ENCODE measurements at places on chromosomes 11 and 22.

- no peak for DNase-seq
These were observed 327.0 kb upstream of the CCDC90B start for GRCh38 chr11:83612891-83613766.

DNA sequence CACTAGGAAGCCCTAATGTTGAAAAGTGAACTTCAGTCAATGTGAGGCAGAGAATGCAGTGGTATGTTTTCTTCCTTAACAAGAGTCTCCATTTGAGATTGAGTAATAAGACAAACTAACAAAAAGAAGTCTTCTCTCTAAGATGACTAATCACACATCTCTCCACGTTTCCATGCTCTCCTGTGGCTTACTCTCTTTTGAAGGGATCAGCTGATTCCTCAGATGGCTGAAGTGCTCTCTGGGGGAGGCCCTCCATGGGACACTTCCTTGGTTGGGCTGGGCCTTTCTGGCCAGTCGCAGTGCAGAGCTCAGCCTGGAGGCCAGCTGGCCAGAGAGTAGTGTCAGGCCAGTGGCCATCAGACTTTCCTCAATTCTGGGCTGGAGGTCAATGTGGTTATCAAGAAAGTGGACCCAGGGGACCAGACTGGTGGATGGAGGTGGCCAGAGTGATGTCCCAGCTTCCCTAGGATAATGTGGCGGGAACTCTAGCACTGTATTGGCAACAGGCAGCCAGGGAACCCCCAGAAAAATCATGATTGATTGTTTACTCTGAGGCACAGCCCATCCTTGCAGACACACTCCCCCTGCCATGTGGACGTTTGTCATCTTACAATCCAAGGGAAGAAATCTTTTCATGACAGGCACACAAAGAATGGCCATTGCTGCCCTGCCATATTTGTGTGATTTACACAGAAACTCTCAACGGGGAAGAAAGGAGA lies 14.5 kb downstream of the CSRP3 start:
- DNase-seq, result no peak

GRCh38 chr22:38652859-38653258 lies 3.3 kb downstream of the FAM227A start:
- no peak for DNase-seq

DNA sequence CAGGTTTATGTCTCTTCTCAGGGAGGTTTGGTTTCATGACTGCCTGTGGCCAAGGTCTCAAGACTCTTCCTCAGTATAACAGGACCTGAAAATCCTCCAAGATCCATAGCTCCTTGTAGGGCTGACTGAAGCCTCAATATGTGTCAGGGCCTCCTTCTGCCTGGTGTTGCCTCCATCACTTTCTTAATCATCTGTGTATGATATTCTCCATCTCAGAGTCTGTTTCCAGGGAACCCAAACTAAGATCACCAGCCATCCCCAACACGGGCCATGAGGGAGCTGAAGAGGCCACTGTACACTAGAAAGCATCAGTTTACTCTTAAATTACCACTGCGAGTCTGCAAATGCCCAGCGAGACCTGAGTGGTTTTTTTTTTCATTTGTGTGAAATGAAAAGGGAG lies 17.7 kb downstream of the GGTLC2 start:
- no peak for DNase-seq

GRCh38 chr11:102280245-102280833 lies 36.9 kb upstream of the BIRC3 start:
- no peak for DNase-seq

DNA sequence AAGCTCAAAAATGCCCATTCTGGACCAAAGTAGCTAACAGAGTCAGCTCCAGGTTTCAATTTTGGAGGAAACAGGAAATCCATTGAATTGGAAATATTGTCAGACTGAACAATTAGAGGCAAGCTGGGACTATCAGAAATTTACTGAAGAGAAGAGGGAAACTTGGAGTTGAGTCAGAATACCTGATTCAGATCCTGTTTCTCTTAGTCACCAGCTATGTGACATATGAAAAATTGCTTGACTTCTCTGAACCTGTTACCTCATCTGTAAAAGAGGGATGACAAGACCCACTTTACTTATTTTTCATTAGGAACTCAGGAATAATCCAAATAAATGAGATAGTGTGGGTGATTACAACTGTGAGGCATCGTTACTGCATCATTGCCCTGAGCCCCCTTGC lies 148.9 kb upstream of the CADM1 start:
- DNase-seq, result no peak

DNA sequence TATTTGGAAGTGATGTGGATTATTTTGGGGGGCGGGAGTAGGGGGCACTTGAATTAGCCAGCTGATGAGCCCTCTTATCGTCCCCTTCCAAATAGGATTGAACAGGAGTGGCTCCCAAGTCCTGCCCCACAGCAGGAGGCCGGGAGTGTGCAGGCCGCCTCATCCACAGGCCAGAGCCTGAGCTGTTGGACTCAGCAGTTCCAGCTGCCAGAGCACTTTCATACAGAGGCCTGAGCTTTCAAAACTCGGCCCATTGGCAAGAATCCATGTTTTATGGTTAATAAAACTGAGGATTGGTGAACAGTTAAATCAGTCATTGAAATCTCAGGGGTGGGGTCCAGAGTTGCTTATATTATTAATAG lies 9.6 kb downstream of the FAM118A start:
- DNase-seq, result no peak

DNA sequence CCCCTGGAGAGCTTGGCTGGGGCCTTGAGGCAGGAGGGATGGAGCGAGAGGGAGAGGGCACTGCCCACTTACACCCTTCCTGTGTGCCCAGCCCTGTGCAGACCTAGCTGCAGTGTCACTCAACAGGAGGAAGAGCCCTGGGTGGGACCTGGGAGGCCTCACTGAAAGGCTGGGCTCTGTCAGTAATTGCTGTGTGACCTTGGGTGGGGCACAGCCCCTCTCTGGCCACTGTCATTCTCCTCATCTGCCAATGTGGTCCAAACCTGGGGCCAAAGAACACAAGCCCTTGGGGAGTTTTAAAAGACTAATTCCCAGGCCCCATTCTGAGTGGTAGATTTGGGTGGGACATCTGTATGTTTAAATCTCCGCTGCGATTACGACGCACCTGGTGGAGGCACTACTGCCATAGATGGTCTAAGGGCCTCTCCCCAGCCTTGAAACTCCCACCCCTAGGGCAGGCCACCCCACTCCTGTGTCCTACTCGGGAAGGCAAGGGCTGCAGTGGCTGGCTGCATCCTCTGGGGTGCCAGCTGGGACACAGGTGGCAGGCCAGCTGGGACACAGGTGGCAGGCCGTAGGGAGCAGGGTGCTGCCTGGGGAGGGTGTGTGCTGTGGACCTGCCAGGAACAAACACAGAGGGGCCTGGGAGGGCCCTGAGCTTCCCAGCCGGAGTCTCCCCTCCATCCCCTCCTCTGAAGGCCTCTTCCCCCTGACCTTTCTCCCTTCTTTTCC lies 12.3 kb upstream of the SOX10 start:
- DNase-seq, result no peak

DNA sequence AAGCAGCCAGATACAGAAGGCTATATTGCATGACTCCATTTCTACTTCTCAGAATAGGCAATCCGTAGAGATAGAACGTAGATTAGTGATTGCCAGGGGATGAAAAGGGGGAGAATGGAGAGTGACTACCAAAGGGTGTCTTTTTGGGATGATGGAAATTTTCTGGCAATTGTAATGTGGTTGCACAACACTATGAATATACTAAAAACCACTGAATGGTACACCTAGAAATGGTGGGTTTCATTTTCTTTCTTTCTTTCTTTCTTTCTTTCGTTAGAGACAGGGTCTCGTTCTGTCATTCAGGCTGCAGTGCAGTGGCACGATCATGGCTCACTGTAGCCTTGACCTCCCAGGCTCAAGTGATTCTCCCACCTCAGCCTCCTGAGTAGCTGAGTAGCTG lies 54.4 kb downstream of the BID start:
- no peak for DNase-seq

GRCh38 chr11:12602421-12602820 lies 71.8 kb upstream of the TEAD1 start:
- no peak for DNase-seq

DNA sequence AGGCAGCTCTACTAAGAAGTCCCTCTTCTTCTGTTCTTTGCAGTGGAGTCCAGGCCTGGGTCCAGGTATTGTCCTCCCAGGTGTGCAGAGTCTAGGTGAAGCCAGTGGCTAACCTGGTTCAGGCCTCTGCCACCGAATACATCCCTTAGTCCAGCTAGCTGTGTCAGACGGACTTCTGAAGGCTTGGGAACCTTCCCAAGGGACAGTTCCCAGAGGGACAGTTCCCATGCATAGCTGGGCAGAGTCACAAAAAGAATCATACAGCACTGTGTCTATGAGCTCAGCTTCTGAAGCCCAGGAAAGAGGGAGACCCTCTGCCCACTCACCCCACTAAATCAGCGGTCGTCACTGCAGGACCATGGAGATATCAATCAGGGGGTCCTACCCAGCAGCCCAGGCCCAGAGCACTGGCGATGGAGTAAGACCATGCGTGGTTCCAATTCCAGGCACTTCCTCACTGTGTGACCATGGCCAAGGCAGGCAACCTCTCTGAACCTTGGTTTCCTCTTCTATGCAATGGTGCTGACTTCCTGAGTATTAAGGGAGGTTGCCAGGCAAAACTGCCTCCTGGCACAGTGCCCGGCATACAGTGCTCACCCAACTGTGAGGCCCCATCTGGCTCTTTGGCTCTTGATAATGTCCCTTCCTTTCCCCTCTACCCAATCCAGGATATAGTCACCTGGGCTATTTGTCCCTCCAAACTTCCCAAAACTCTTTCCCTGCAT lies 3.4 kb downstream of the MS4A10 start:
- DNase-seq, result no peak

GRCh38 chr22:50303848-50304527 lies 3.5 kb downstream of the PLXNB2 start:
- no peak for DNase-seq

DNA sequence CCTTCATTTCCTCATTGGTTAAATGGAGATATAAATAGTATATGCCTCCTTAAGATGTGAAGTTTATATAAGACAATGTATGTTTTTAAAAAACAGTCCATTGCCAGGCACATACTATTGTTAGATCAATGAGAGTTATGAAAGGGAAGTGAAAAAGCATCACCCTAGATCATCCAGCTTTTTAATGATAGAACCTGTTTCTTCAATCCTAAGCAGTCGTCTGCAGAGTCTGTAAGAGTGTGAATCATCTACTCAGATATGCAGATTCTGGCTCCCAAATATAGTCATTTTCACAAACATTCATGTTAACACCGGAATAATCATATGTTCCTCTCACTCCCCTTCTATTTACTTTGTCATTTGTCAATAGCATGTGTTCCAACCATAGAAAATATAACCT lies 65.3 kb upstream of the SLN start:
- DNase-seq, result no peak

- no peak for DNase-seq
These were observed 7.9 kb downstream of the ABTB2 start for GRCh38 chr11:34349882-34350281.

DNA sequence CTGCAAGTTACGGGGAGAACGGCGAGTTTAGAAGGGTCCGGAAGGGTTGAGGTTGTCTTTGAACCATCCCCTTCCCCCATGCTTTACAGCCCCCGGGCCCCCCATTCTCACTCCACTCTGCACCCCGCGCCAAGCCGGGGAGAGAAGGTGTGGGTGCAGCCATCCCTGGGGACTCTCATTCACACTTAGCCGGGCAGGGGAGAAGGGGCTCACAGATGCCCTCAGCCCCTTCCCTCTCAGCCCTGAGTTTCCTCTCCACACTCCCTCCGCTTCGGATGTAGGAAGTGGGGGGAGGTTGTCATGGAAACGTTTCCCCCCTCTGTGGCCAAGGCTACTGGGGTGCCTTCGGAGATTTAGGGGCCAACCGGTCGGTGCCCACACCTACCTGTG lies 334 bp downstream of the CADM1 start:
- DNase-seq, result no peak

- DNase-seq, result no peak
These were observed 7.0 kb downstream of the FADD start for GRCh38 chr11:70210051-70210501.

- DNase-seq, result no peak
These were observed 675.4 kb upstream of the ARHGAP42 start for GRCh38 chr11:100011697-100012096.

- no peak for DNase-seq
These were observed 33.7 kb downstream of the PISD start for GRCh38 chr22:31628362-31628761.

- DNase-seq, result no peak
These were observed 29.0 kb downstream of the PI4KA start for GRCh38 chr22:20829491-20830134.

DNA sequence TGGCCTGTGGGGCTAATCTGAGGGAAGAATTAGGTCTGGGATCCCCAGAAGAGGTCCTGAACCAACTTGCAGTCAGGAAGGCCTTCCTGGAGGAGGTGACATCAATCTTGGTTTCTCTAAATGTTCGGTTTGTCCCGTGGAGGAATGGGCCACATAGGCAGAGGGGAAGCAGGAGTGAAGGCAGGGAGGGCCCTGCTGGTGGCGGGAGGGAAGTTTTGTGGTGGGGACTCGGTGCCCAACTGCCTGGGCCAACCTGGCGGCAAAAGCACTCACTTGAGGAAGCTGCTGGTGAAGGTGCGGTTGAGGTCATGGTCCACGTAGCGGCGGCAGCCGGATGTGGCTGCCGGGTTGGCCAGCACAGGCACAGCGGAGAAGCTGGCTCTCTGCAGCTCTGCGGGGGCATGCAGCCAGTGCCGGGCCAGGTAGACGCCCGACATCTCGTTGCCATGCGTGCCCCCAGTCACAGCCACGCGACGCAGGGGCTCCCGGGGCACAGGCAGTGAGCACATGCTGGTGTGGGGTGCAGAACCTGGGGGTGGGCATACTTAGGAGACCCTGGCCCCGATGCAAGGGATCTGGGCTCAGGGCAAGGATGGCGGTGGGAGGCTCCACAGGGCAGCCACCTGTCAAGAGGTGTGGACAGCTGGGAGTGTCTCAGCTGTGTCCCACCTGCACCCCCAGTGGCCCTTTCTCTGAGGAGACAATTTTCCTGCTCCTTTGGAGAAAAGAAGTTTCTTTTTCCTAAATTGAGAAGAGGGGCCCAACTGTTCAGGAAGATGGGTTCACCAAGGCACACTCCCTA lies 3.8 kb downstream of the ACY3 start:
- DNase-seq, result peak; percentile 36

DNA sequence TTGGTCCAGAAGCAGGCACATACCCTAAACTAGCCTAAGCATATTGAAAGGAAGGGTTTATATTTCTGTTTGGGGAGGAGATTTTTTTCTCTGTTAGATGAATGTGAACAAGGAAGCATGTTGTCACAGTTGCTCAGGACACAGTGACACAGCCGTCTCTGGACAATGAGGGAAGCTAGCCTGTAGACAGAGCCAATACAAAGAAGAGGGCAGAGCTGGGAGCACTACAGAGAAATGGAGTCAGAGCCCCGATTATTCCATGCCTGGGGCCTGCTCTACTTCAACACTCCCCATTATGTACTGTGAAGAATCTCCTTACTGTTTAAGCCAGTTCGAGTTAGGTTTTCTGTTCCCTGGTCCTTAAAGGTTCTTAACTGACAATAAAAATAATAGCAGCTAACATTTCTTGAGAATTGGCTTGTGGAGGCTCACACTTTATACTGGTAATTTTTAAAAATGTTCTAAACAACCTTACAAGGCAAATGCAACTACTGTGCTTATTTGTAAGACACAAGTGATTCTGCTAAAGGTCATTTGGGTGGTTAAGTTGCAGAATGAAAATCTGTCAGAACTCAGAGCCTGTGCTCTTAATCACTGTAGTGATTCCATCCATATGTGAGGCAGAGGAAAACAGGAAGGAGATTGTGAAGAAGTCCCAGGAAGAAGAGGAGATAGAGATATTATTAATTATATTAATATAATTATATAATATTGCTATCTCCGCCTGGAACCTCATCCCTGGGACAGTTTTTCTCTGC lies 58.8 kb upstream of the RRAS2 start:
- no peak for DNase-seq

Measured in effector memory CD8-positive, alpha-beta T cell (primary cell).